ENCODE measurements at places on chromosomes 2 and 18.

GRCh38 chr2:99420751-99421299 lies 69.0 kb downstream of the REV1 start:
- no peak for DNase-seq

DNA sequence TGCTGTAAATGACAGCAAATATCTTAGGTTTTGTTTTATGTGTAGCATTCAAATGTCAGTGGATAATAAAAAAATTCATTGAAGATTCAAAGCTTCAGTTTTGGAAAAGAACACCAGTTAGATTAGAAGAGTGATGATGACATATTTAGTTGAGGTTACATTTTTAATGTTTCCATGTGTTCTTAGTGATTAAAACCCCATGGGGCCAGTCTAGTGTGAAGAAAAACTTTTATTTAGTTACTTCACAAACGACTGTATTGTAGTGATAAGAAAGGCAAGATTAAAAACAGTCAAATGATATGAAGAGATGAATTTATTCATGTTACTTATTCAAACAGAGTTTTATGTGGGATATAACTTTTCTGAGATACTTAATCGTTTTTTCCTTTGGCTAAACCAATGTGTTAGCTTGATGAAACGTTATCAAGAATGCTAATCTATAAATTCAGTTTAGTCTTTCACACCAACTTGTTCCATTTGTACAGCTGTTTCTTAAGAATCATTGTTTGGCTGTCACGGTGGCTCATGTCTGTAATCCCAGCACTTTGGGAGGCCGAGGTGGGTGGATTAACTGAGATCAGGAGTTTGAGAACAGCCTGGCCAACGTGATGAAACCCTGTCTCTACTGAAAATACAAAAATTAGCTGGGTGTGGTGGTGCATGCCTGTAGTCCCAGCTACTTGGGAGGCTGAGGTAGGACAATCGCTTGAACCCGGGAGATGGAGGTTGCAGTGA lies 11.6 kb downstream of the BMPR2 start:
- DNase-seq: no peak

- no peak for DNase-seq
Observed at GRCh38 chr2:218319813-218320365, 27.6 kb upstream of the TMBIM1 start.

- DNase-seq: no peak
Observed at GRCh38 chr2:28833740-28834470, 23.3 kb downstream of the SPDYA start.

DNA sequence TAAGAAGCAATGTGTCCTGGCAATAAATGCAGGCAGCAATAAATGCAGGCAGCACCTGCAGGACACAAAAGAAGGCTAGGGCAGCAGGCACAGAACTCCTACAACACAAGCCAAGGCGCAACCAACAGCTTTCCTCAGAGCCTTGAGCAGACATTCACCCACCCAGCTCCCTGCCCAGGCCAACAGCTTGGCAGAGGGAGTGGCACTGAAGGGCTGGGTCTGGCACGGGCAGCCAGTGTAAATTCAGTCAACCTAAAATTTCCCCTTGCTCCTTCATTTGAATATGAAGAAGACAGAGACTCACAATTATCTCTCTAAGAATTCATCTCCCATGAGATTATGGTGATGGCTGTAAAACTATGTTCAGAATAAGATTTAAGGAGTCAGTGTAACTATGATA lies 35.4 kb downstream of the AAK1 start:
- no peak for DNase-seq

GRCh38 chr2:2188344-2188920 lies 142.6 kb downstream of the MYT1L start:
- DNase-seq: no peak
